ENCODE measurements at places on chromosomes 3 and 15. TPM values are rescaled to one million over a fixed set of nuclear protein-coding genes. Genes with fewer than 3 reads are reported as not detected.

- no peak for DNase-seq
Observed at GRCh38 chr3:59388555-59389270, 338.9 kb upstream of the CFAP20DC start.

DNA sequence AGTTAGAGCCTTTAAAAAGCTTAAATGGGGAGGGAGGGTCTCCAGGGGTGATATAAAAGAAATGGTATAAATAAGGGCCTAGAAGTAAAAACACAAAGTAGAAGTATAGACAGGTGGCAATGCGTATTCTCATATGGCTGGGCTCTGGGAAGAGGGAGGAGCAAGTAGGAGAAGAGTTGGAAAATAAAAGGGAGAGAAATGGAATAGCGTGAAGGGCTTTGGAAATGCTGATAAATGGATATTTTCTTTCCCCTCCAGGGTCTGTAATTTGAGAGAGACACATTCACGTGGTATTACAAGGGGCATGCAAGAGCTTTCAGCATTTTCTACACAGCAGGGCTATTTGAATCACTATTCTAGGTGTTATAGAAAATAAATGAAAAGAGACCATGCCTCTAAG is 313.7 kb downstream of the RYR3 start:
- no peak for DNase-seq

DNA sequence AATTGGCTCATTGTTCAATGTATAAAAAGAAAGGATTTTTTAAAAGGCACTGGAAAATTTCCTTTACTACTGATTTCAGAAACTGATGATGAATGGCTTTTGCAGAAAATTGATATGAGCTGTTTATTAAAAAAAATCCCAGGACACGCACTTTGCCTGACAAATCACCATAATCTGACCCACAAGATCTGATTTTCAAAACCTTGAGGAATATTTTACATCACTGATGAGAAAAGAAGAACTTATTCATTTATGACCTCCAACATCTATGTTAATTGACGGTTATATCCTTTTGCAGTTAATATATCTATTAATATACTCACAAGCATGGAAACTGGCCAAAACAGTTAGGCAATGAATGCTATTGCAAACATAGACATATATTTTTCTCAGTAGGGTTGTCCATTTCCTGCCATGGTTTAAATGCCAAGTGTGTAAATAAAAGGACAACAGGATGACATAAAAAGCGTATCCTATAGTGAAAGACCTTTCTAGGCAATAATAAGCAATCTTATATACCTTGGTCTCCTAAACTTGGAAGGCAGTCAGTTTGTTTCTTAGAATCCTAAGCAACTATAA is 109.7 kb upstream of the SLC7A14 start:
- DNase-seq, result no peak

GRCh38 chr3:47565734-47566550 is 12.7 kb downstream of the CSPG5 start:
- DNase-seq, result no peak

GRCh38 chr3:179309225-179310078 is 13.4 kb upstream of the ZNF639 start:
- no peak for DNase-seq

DNA sequence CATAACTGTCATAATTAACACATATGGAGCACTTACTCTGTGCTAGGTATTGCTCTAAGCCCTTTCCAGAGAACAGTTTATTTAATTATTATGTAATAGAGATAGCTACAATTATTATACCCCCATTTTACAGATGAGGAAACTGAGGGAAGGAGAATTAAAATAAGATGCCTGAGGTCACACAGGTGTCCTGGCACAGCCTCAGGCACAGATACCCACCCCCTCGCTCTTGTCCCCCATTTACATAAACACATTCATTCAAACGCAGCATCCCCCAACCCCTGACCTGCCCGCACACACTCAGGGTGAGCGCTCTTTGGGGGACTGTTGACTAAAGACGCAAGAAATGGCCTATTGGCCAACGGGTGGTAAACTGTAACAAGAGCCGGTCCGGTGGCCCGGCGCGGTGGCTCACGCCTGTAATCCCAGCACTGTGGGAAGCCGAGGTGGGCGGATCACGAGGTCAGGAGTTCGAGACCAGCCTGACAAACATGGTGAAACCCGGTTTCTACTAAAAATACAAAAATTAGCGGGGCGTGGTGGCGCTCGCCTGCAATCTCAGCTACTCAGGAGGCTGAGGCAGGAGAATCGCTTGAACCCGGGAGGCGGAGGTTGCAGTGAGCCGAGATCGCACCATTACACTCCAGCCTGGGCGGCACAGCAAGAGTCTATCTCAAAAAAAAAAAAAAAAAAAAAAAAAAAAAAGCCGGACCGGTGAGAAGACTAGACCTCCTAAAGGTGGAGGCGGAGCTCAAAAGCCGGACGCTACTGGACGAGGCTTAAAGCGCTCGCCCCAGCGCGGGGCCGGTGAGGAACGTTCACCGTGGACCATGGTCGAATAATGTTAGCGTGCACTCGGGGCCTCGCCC is 1.9 kb upstream of the ISL2 start:
- no peak for DNase-seq

GRCh38 chr3:113000691-113001090 is 9.9 kb downstream of the GTPBP8 start:
- no peak for DNase-seq

GRCh38 chr3:152628496-152628895 is 206.4 kb upstream of the P2RY1 start:
- DNase-seq, result no peak

GRCh38 chr15:68706256-68706655 is 114.4 kb downstream of the ANP32A start:
- DNase-seq, result no peak

GRCh38 chr3:189144645-189145044 is 27.1 kb upstream of the TPRG1 start:
- no peak for DNase-seq

DNA sequence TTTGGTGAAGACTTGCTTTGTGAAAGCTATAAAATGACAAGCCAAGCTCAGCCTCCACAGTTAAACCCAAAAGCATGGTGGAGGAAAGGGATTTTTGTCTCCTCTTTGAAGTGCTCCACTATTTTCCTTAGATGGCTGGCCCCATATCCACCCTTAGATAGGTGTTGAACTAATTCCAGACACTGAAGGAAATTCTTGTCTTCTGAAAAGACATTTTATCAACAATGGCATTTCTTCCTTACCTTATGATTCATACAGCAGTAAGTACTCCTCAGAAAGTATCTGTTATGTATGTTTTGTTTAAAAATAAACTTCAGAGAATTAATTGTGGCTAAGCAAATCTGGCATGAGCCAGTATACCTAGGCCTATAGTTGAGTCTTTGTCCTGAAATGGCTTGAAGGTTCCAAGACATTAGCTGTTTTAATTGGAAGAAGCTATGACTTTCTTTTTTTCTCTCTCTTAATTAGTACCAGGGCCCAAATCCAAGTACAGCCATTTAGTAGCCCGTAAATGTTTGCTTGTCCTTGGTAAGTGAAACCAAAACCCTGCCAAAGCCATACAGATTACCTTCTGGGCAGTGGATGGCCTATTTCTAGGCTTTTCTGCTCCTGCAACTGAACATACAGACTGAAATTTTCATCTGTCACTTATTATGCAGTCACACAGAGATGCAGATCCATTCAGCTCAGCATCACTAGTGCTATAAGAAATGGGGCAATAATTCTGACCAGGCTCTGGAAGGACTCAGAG is 5.1 kb upstream of the BFSP2 start:
- no peak for DNase-seq

GRCh38 chr15:94366781-94367180 is 135.4 kb downstream of the MCTP2 start:
- no peak for DNase-seq

GRCh38 chr3:123193448-123194101 is 8.2 kb upstream of the SEC22A start:
- no peak for DNase-seq

DNA sequence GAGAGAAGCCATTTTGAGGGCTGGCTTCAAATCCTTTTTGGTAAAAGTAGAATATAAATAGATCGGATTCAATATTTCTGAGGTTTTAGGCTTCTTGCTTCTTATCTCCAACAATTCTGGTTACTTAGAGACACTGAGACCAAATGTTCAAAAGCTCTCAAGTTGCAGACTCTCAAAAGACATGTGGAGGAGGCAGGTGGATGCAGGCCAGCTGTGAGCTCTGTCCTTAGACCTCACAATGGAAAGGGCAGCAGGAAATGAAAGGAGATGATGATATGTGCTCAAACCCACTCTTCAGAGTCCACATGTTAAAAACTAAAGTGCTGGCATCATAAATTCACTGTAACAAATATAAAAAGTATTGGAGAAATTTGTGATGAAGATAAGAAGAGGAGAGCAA is 424.9 kb upstream of the ALCAM start:
- DNase-seq, result no peak

DNA sequence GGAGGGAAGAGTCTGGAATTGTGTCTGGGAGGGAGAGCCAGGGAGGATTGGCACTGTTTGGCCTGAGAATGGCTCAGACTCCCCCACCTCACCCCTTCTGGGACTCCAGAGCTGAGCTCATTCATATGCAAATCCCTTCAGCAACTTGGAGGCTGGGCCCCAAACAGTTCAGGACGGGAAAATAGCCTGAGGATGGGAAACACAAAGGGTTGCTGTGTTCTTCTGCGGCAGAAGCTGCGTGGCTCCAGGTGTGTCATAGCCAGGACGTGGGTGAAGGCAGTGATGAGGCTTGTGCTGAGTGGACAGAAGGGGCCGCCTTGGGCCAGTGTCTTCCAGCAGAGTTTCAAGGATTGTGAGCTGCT is 16.6 kb downstream of the MASP1 start:
- no peak for DNase-seq

Gene ITIH1
- total RNA-seq, result not detected

Gene C3orf20
- 0.17 TPM for total RNA-seq

Gene CXCR6
- 12.4 TPM for total RNA-seq
